CD4-positive, alpha-beta T cell treated with Interferon gamma for 1 hour (primary cell): ENCODE measurements at places on chromosomes 16 and 17.

DNA sequence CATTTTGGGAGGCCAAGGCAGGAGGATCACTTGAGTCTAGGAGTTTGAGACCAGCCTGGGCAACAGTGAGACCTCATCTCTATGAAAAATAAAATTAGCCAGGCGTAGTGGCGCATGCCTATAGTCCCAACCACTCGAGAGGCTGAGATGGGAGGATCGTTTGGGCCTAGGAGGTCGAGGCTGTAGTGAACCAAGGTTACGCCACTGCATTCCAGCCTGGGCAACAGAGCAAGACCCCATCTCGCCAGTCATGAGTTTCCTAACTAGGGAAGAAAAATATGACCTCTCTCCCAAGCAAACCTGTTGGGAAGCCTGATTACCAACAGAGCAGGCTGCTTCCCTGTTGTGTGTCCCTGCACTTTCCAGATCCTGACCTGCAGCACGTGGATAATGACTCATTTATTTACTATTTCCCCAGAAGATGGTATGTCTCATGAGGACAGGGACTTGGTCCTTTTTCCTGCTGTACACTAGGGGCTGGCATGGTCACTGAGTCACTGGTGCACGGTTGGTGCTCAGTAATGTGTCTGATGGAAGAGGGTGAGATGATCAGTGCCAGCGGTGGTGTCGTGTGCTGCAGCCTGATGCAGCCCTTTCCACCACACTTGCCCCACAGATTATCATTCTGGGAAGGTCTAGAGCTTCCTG, 30.8 kb downstream of the NMT1 start:
- no peak for DNase-seq

DNA sequence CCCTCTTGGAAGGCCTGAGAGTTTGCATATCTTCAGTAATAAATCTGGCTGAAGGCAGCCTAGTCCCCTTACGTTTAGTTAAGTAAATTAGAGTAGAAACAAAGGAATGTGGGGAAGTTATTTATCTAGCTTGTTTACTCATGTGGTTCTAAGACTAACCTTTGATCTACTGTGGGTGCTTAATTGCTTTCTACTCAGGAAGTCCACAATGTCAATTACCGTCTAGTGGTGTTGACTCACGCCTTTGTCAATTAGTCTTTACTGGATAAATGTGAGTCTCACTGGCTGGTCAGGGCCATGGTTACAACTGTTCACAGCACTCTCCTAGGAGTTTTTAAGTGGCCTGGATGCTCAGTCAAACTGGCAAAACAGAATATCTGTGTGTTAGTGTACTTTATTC, 2338.4 kb downstream of the TP53TG3F start:
- DNase-seq, result no peak

- DNase-seq, result no peak
These were observed 9.1 kb downstream of the TOM1L2 start for GRCh38 chr17:17963066-17963465.

GRCh38 chr16:77946823-77947222, 75.5 kb upstream of the CLEC3A start:
- no peak for DNase-seq

- no peak for DNase-seq
These were observed 174.8 kb downstream of the UTP18 start for GRCh38 chr17:51435171-51435552.
